ENCODE measurements at places on chromosomes 6 and 20.

GRCh38 chr6:37171201-37171969 lies 1.4 kb downstream of the PIM1 start:
- no peak for DNase-seq

- no peak for DNase-seq
These were observed 25.1 kb downstream of the NEDD9 start for GRCh38 chr6:11207199-11207968.

GRCh38 chr20:47577314-47577713 lies 75.6 kb downstream of the NCOA3 start:
- no peak for DNase-seq

GRCh38 chr6:56172144-56172543 lies 75.2 kb downstream of the COL21A1 start:
- no peak for DNase-seq

GRCh38 chr6:105850261-105851112 lies 235.6 kb upstream of the PRDM1 start:
- DNase-seq: no peak

GRCh38 chr6:120534954-120535353 lies 799.3 kb downstream of the TBC1D32 start:
- DNase-seq: no peak

- DNase-seq: no peak
These were observed 18.1 kb downstream of the PLEKHG1 start for GRCh38 chr6:150617496-150618460.

DNA sequence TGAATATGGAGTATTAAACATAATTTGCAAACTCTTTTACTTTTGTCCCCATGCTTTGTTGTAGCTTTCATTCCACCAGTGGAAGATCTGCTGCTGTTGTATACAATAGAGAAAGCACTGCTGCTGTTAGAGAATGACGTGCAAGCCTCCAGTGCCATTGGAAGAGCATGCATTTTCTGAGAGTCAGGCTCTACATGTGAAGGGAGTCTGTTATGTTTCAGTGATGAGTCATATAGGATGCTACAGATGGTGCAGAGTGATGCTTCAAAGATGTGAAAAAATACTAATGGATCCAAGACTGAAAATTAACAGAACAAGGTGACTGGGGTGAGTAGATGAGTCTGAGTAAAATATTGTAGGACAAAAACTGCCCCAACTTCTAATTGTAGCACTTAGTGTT lies 22.4 kb upstream of the BACH2 start:
- DNase-seq: no peak

DNA sequence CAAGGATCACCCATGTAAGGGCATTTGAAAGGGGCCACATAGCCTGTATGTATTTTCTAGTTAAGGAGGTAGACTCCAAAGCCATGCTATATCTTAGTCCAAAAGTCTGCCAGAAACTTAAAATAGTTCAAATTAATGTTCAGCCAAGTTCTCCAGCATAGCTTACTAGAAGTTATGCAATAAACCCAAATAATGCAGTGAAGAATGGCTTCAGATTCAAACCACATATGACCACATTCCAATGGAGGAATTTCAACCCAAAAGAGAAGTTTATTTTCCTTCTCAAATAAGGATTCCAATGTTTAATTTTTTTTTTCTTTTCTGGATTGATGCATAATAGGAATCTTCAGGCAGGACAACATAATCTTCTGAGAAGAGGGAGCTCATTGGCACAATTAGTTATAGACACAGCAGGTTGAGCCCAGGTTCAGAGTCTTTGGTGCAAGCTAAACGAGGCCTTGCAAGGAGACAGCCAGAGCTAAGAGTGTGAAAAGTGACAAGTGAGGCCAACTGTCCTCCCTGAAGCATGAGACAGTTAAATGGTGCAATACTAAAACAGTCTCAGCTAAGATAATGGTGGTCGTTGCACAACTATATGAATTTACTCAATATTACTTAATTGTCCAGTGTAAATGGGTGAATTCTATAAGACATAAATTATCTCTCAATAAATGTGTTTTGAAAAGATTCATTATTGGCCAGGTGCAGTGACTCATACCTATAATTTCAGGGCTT lies 598.8 kb upstream of the CDH4 start:
- DNase-seq: no peak

DNA sequence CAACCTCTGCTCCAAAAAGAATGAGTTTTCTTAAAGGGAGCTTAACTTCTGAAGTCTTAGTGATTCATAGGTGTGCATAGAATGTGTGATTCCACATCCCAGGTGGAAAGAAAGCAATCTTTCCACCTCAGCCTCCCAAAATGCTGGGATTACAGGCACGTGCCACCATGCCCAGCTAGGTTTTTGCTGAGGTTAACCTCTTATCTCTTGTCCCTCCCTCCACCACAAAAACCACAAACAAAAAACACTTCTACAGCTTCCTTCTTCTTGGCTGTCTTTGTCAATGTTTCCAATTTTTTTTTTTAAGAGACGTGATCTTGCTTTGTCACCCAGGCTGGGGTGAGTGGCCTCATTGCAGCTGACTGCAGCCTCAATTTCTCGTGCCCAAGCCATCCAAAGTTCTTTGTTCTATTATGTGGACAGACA lies 8.1 kb upstream of the CSE1L start:
- no peak for DNase-seq

GRCh38 chr20:58077282-58077681 lies 151.2 kb downstream of the ANKRD60 start:
- no peak for DNase-seq

DNA sequence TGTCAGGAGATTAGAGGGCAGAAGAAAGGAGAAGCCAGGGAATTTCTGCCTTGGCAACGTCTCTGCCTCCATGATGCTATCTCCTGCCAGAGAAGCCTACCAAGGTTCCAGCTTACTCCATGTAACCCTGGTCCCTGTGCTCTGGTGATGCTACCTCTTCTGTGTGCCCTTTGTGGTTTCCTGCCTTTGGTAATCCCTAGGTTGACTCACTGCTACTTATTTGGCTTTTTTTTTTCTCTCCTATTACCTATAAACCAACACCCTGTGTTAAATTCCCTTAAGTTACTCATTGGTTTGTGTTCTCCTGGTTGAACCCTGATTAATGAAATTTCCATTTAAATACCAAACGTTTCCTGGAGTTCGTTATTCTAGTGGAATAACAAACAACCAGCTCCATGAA lies 527.8 kb upstream of the FLRT3 start:
- no peak for DNase-seq

DNA sequence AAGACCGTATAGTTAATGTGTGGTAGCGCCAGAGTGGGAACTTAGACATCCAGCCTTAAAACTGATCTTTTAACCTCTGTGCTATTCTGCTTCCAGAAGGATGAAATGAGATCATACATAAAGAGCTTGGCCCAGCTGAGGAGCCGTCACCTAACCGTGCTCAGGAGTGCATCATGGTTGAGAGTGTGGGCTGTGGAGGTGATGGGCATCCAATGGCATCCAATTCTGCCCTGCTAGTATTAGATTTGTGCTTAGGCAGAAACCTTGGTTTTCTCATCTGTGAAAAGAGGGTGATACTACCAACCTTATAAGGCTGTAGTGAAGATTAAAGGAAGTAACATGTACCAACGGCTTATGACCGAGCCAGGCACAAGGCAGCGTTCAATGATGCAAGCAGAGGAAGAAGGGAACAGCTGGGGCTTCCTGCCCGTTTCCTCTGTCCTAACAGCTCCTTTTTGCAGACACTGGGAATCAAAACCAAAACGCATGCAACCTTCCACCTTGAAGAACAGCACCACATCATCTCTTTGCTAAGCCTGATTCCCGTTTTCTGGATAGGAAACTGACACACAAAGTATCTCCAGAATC lies 1.3 kb downstream of the SLC22A16 start:
- no peak for DNase-seq

DNA sequence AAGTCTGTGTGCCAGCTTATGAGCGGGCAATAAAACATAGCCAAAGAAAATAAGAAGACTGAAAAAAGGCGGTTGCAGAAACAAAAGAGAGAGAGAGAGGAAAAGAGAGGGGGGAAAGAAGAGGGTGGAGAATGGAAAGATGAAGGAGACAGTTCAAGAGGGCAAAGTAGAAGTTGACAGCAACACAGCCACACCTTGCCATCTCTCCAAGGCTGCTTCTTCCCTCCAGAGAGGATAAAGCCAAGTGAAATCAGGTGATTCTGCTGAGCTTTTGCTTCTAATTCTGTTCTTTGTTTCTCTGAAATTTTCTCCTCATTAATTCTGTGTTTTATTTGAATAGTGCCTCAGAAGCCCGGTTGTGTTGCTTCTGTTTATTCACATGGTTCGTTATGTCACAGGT lies 48.5 kb downstream of the PTPRK start:
- no peak for DNase-seq

DNA sequence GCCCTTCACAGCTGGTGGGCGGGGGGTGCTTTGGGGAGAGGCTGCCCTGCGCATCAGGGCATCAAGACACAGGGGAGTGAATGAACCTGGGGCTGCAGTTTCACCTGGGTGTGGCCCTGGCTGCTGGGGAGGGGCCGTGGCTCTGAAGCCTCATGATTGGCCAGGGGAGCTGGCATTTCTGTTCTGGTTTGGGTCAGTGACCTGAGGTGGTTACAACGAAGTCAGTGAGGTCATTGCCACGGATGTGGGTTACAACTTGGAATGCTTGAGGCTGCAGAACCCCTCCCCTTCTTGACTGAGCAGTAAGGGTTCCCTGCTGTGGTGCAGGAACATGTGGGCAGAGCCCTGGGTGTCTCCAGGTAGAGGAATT lies 3.0 kb downstream of the TCEA2 start:
- DNase-seq: no peak

GRCh38 chr20:10763112-10763511 lies 89.3 kb upstream of the JAG1 start:
- DNase-seq: no peak

Measured in NCI-H1092 (cell line).